Smooth muscle cell of the brain vasculature (primary cell): ENCODE measurements at places on chromosomes 4 and X.

GRCh38 chrX:54798137-54798536 lies at the start of gene ITIH6:
Gene ITIH6 (minus strand): TSS chrX:54798255. CDS start chrX:54798210, 45 bp downstream.
- no peak for DNase-seq

DNA sequence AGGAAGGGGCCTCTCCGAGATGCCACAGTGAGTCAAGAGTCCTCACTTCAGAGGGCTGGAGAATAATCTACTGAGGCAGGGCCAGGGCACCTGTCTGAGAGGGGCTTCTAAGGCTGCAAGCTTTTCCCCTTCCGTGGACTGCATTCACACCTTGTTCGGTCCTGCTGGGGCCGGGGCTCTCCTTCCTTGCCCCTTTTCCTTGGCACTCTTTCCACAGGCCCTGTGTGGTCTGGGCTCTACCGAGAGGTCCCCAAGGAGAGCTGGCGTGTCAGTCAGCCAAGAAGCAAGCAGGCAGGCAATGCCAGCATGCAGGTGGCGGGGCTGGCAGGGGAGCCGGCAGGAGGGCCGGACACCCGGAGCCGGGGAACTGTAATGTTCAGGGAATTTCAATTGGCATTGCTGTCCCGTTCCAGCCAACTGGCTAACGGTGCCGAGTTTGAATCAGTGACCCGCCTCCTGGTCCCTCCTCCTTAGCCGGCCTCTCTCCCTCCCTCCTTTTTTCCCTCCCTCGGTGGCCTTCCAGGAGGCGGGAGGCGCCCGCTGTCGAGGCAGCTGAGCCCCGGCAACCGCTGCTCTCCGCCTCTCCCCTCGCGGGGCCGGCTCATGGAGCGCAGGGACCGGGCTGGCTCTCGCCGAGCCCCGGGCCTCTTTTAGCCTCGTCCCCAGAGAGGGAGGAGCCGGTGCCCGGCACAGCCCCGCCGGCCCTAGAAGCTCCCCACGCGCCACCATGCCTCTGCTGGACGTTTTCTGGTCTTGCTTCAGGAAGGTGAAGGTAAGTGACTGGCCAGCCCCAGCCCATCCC lies at the start of gene STARD8:
TSS of gene STARD8 (plus strand) at position 511 of the 802 bp plus-strand sequence. CDS start at position 728, 217 bp downstream.
- DNase-seq, result no peak

- DNase-seq, result no peak
Observed at GRCh38 chr4:41207291-41207831, 7.0 kb downstream of the APBB2 start.

- DNase-seq, result no peak
Observed at GRCh38 chr4:186307916-186308315, 41.9 kb downstream of the F11 start.

DNA sequence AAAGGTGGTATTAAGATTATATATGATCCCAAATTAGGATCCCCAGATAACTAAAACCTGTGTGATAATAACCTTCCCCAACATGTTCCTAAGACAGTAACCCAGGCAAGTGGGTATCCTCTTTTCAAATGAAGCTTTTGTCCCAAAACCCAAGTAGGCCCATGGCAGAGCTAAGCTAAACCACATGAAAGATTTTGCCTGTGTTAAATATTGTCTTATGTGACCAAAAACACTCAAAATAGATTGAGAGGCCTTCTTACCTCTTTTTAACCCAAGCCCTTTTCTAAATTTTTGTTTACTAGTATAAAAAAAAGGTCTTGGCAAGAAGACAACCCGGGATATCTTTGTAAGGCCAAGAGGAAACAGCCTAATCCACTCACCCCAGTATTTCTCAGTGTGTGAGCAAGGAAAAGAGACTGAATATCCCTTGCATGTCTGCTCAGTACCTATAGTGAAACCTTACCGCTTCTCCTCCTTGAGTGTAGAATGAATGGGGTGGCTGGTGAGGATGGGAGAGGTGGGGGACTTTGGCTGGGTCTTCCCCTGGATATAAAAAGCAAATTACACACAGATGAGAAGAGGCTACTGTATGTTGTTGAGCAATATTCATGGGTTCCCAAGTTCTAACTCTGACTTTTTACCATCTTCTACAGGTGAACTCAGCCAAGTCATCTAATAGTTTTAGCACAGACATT lies 188.8 kb upstream of the BMP3 start:
- no peak for DNase-seq

GRCh38 chr4:41679991-41680390 lies 68.5 kb downstream of the PHOX2B start:
- DNase-seq, result no peak

- DNase-seq, result no peak
Observed at GRCh38 chrX:132956421-132957210, 1.8 kb downstream of the HS6ST2 start.

DNA sequence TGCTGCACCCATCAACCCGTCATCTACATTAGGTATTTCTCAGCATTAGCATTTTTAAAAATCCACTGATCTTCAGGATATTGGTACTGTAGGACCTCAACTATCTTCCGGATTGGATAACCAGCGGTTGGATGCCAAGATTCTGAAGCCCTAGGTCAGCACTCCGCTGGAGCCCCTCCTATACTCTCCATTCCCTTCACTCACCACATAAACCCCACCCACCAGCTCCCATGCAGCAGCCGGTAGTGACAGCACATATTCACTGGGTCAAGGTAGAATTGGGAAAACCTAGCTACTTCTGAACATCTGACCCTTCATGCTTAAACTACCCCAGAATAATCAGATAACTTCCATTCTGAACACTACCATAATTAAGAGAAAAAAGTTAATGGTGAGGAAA lies 134.9 kb downstream of the CORIN start:
- no peak for DNase-seq

GRCh38 chr4:41175794-41176193 lies 38.5 kb downstream of the APBB2 start:
- no peak for DNase-seq

DNA sequence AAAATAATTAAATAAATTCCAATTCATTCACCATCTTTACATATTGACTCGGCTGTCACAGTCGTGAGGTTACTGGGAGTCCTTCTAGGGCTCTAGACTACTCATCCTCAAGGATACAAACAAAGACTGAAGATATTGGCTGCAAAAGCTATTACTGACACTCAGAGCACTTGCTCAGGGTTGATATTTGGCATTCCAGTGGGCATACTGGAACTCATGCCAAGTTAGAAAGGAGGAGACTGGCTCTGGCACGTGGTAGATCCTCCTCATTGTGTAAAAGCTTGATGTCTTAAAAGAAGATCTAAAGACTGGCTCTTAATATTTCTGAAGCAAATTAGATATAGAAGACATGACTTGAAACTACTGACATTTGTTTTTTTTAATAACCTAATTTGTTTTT lies 172.7 kb downstream of the GPM6A start:
- DNase-seq, result no peak
